ENCODE measurements at places on chromosomes 2 and 18. TPM values are rescaled to one million over a fixed set of nuclear protein-coding genes. Genes with fewer than 3 reads are reported as not detected.

NPHP1 gene
- 6.9 TPM for total RNA-seq

SLC35F6 gene
- 24.6 TPM for total RNA-seq

NDUFS1 gene
- 536 TPM for total RNA-seq

CRYBA2 gene
- not detected for total RNA-seq

QPCT gene
- 4.2 TPM for total RNA-seq

RNF25 gene
- total RNA-seq, result 9.7 TPM

IL36B gene
- not detected for total RNA-seq

PROM2 gene
- total RNA-seq, result 0.72 TPM

GRB14 gene
- 15.0 TPM for total RNA-seq

ABHD1 gene
- 1.2 TPM for total RNA-seq

GKN1 gene
- not detected for total RNA-seq

CDC42EP3 gene
- 145 TPM for total RNA-seq

PHLPP1 gene
- 11.1 TPM for total RNA-seq

IGFBP5 gene
- 242 TPM for total RNA-seq

RBM44 gene
- total RNA-seq, result 0.52 TPM

TSPYL6 gene
- total RNA-seq, result not detected

Measured in heart left ventricle (tissue), 16 donors.